A549 (cell line): ENCODE measurements at places on chromosomes 7 and 10.

DNA sequence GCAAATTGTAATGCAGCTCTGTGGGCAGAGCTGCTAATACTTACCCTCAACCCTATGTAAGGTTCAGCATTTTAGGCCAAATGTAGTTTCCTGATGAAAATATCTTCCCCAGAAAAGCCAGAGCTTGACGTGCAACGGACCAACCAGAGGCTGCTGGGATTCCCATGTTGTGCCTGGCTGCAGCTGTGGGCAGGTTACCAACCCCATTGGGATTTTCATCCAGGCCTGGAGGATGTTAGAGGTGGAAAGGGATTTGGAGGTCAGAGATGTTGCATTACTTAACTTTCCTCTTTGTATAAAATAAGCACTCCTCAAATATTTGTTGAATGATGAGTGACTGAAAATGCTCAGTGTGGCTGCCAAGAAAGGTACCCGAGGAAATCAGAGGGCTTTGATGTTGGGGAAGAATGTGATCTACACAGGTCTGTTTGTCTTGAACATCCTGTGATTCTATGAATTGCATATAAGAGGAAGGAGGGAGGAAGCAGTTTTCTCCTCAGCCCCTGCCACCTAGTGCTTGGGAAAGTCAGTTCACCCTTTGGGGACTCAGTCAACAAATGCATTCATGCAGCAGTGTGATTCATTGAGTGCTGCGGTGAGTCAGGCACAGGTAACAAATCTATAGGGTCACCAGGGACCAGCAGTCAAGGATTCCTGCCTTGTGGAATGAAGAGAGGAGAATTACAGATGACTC lies 487.2 kb downstream of the RPS24 start:
- DNase-seq: peak; percentile 78

DNA sequence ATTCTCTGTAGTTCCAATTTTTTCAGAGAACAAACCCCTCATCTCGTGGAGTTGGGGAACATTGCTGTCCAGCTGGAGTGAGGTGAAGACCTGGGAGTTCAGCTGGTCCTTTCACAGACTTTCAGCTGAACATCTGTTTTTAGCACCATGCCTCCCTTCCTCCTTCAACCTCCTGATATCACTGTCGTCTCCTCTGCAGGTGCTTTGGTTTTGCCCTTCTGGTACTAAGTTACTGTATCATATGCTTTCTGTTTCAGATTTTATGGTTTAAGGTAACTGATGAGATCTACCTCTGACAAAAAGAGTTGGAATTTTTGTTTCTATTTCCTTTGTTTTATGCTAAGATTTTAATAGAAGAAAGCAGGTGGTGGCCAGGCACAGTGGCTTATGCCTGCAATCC lies 102.9 kb downstream of the ZNF438 start:
- no peak for DNase-seq

DNA sequence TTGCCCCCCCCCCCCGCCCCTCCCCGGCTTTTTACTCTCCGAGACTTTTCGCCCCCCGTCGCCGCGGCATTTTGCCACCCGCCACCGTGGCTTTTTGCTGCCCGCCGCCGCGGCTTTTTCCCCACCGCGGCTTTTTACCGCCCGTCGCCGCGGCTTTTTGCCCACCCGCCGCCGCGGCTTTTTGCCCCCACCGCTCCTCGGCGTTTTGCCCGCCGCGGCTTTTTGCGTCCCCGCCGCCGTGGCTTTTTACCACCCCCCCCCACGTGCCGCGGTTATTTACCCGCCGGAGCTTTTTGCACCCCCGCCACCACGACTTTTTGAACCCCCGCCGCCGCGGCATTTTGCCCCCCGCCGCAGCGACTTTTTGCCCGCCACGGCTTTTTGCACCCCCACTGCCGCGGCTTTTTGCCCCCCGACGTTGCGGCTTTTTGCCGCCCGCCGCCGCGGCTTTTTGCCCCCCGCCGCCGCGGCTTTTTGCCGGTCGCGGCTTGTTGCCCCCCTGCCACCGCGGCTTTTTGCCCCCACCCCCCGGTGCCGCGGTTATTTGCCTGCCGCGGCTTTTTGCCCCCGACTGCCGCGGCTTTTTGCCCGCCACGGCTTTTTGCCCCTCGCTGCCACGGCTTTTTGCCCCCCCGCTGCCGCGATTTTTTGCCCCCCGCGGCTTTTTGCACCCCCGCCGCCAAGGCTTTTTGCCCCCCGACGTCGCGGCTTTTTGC lies 461.1 kb downstream of the ZNF33B start:
- DNase-seq: no peak

DNA sequence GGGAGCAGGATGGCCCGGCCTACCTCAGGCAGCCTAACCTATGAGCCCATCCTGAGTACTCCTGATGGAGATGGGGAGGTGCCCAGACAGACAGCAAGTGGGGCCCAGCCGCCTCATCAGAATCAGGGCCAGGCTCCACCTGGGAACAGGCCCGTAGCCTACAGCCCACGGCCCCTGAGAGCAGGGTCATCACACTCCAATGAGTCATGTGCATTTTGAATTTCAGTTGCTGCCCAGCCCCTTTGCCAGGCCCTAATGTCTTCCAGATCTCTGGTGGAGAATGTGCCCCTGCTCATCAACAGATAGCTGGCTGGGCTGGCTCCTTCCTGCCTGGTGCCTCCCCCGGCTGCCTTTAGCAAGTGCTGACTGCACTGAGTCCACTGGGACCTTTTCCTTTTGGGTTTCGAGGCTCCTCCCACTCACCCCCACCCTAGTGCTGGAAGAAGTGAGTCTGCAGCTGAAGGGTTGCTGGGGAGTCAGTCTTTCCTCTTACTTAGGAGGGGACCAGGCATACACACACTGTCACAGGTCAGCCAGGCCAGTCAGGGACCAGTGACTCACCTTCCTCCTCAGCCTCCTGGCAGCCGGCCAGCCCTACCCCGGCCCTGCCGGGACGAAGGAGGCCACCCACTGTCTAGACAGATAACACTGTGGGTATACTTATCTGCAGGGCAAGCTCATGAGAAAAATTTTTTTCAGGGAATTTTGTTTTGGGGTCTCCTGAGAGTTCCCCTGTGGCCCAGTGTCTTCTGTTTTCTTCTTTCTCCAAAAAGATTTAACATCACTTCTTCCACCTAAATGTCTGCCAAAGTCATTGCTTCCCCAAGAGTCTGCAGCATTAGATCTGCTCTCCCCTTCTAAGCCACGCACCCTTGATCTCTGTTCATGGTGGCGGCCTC lies 9.1 kb upstream of the ASIC3 start:
- DNase-seq: peak; percentile 79

DNA sequence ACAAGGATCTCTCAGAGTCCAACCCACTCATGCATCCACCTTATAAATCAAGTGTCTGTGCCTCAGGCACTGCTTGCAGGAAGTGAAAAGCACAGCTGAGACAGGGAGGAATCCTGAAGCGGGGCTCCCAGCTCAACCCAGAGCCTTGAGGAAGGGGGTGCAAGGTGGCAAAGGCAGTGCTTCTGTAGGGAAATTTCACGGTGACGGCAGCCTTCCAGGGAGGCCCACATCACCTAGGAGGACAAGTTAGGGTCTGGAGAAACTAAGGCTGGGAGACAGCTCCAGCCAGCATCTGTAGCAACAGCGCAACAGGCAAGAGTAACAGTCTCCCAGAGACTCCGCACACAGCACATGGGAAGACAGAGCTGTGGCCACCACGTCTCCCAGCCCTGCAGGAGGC lies 2.7 kb downstream of the AOC1 start:
- no peak for DNase-seq

DNA sequence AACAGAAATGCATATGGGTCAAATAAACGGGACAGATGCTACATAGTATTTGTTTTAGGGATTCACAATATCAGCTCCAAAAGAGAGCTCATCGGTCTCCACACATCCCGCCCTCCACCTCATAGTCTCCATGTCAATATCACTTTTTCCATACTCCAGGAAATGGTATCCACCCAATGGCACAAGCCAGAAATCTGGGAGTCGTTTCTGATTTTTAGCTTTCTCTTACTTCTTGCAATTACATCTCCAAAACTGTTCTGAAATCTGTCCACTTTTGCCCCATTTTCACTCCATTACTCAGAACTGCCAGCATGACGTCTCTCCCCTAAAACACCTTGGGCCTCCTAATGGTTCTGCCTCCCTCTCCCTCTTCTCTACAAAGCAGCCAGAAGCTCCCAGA lies 47.4 kb upstream of the EZH2 start:
- DNase-seq: no peak
